ENCODE measurements at places on chromosomes 13 and 19.

DNA sequence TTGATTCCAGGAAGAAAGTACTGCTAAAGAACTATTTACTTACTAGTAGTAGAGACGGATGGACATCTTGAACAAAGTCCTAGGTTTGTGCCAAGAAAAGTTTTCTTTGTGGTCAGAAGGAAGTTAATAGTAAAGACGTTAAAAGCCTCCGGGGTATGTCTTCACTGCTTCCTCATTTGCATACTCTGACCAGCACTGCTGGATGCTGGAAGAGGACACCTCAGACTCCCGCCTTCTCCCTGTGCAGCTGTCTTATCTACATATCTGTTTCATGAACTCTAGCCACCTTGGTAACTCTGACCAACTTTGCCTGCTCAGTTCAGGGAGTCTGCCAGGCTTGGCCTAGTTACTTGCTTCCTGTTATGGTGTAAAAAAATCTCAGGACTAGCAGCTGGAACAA lies 1109.1 kb upstream of the MIR17HG start:
- no peak for DNase-seq

DNA sequence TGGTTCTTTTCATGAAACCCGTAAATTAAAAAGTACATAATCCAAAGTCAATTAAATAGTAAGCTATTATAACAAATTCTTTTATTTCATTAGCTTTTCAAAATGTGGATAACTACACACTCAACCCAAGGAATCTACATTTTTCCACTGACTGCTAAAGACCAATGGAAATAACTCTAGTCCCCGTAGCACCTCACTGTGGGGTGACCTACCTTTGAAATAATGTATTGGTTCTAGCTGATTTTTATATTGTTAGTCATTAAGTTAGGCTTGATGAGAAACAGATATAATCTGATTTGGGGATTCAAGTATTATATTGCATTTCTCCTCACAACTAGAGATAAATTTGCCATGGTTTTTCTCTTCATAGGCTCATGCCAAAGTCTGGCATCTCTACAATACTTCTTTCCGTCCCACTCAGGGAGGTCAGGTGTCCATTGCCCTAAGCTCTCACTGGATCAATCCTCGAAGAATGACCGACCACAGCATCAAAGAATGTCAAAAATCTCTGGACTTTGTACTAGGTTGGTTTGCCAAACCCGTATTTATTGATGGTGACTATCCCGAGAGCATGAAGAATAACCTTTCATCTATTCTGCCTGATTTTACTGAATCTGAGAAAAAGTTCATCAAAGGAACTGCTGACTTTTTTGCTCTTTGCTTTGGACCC lies 37.3 kb downstream of the KL start:
- no peak for DNase-seq

- no peak for DNase-seq
Measured at GRCh38 chr19:10965398-10965797, 4.6 kb downstream of the SMARCA4 start.

- no peak for DNase-seq
Measured at GRCh38 chr13:94233401-94233800, 246.1 kb downstream of the DCT start.

DNA sequence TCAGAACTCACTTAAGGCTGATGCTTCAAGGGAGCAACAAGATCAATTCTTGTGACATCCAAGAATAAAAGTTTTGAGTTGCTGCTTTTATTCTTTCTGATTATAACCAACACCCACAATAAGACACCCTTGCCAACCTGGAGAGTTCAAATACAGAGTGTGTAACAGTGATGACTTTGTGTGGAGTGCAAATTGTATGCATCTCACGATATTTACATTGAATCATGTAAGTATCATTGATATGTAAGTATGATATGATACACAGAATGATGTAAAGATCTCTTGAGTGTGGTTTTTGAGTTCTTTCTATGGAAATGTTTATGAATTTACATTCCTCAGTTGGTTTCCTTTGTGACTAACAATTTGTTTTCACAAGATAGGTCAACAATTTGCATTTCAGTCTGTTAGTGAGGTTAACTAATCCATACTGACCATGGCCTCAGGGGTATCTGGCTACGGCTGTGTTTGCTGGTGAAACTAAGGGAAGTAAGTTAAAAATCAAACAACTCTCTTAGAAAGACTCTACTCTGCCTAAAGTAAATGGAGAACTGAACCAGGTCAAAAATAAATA lies 12.4 kb downstream of the LHFPL6 start:
- no peak for DNase-seq

GRCh38 chr19:32647361-32647760 lies 27.6 kb downstream of the ANKRD27 start:
- DNase-seq: no peak

GRCh38 chr19:41699231-41699967 lies 9.0 kb upstream of the CEACAM5 start:
- no peak for DNase-seq

DNA sequence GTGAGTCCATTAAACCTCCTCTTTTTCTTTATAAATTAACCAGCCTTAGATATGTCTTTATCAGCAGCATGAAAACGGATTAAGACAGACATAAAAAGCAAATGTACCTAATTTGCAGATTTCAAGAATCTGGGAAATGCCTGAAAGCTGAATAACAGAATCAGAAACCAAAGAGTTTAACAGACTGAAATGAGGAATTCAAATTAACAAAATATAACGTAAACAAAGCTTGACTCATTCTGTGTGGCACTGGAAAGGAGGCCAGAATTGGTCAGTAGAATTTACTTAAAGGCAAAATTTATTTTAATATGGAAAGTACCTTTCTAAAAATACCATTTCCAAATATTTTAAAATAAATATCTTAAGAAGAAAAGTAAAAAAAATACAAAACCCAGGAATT lies 540.6 kb upstream of the HTR2A start:
- DNase-seq: no peak

DNA sequence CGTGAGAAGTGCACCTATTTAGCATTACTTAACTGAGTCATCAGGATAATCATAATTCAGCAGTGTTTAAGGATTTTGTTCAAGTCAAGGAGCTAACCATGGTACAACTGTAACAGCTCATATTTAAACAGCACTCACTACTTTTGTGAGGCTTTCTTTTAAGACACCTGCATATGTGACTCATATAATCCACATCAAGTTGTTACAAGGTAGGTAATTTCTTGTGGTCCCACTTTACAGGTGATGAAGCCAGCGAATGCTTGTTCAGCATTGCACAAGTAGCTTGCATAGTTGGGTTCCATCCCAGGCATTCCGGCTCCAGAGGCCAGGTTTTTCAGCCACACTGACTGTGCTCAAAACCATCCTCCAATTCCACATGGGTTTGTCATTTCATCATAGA lies 569.2 kb downstream of the MYO16 start:
- DNase-seq: no peak

- no peak for DNase-seq
Measured at GRCh38 chr13:114096031-114096485, 36.4 kb downstream of the RASA3 start.

DNA sequence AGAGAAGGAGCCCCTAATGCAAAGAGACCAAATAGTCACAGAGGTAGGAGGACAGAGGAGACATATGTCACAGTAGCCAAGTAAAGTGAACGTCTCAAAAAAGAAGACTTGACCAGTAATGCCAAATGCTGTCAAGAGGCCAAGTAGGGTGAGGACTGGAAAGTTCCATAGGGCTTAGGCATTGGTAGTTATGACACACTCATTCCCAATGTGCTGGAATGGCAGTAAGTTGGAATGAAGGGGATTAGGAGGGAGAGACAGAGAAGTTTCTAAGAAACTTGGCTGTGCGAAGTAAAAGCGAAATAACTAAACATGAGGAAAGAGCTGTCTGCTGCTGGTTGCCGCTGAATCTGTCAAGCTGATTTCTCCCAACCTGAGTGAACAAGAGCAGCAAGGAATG lies 14.9 kb upstream of the FRY start:
- DNase-seq: no peak

DNA sequence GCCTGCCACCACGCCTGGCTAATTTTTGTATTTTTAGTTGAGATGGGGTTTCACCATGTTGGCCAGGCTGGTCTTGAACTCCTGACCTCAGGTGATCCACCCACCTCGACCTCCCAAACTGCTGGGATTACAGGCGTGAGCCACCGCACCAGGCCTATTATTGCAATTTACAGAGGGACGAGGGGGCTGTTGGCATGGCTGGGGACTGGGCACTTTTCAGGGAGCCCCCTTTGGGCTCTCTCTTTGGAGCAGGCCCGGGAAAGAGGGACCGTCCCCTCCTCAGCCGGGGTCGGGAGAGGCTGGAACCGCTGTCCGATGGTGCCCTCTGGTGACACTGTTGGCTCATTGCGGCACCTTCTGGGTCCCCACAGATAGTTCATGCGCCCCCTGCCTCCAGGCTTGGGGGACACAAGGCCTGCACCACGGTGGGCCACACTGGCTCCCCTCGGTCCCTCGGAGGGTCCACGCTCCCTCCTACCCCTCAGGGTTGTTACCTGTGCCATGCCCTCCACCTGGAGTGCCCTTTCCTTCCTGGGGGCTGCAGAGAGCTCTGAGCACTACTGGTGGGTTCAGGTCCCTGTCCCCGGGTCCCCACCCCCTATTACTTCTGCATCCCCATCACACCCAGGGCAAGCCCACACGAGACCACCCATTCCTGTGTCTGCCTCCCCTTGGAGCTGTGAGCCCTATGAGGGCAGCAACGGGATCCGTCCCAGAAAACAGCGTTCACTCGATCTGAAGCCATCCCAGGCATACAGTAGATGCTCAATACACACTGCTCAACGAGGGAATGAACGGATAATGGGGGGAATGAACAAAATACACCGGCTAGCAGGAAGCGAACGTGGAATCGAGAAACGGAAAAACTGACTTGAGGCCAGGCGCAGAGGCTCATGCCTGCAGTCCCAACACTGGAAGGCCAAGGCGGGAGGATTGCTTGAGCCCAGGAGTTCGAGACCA lies 12.5 kb downstream of the FEM1A start:
- DNase-seq: no peak

DNA sequence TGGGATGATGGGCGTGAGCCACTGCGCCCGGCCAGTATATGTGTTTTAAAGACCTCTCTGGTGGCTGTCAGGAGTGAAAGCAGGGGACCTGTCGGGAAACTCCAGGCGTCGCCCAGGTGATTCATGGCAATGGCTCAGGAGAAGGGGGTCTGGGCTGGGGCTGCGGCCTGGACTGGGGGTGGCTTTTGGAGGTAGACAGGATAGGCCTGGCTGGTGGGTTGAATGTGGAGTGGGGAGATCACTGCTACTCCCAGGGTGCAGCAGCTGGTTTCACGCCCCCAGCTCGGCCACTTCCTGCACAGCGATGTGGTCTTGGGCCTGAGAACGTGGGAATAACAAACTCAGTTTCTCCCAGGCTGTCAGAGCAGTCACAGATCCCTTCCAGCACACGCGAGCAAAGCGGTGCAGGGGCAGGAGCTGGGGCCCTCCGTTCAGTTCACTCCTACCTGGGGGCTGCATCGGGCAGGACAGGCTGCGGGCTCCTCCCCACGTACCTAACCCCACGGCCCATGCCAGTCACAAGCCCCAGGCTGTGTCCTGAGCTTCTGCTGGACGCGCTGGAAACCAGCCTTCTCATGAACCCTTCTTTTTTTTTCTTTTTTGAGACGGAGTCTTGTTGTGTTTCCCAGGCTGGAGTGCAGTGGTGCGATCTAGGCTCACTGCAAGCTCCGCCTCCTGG lies 18.9 kb downstream of the KDM4B start:
- no peak for DNase-seq

DNA sequence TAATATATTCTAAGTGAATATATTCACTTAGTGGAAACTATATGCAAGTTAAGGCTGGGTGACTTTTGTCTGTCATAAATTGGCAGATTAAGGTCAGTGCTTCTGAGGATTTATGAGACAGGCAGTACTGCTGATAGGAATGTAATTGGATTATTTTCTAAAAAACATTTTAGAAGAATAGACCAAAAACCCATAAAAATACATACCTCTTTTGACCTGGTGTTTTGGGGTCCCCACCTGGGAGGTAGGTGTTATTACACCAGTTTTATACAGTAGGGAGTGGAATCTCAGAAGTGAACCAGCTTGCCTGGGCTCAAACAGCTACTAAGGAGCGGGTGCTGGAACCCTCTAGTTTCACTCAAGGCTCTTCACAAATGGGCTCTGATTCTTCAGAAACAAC lies 25.3 kb downstream of the COG3 start:
- DNase-seq: no peak

DNA sequence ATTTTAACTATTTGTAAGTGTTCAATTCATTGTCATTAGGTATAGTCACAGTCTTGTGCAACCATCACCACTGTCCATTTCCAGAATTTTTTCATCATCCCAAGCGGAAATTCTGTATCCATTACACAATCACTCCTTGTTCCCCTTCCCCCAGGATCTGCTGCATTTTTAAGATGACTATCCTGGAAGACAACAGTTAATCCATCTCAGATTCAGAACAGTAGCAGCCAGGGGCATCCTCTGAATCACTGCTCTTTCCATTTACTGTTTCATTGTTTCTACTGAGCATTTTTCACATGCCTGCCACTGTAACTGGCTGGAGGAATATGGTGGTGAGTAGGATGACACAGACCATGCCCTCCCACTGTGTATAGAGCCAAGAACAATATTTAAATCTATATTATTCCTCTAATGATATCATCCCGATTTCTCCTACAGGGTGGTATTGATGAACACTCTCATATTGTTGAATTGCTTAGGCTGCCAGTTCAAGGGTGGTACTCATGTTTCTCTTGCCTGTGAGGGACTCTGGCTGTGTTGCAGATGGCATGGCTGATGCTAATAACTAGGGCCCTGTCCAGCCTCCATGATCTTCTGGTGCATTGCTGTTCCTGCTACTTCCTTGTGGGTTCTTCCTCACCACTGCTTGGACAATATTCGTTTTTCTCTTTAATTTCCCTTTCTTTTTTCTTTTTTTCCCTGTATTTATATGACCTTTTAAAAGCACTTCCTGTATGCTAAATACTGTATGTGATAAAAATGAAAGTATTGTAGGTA lies 59.0 kb downstream of the WDFY2 start:
- no peak for DNase-seq

DNA sequence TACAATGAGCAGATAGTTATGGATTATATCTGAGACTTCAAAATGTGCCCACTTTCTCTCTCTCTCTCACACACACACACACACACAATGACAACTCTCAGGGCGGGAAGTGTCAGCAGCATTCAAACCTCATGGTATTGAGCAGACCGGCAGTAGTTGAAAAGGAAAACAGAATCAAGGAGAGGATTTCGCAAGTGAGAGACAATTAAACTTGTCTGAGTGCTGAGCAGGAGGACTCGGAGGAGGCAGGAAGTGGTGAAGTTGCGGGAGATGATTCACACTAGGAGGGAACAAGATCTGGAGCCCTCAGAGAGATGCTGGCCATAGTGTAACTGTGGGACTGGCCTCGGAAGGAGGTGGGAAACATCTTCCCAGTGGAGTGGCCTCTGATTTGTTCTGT lies 353.1 kb downstream of the EFNB2 start:
- DNase-seq: no peak

DNA sequence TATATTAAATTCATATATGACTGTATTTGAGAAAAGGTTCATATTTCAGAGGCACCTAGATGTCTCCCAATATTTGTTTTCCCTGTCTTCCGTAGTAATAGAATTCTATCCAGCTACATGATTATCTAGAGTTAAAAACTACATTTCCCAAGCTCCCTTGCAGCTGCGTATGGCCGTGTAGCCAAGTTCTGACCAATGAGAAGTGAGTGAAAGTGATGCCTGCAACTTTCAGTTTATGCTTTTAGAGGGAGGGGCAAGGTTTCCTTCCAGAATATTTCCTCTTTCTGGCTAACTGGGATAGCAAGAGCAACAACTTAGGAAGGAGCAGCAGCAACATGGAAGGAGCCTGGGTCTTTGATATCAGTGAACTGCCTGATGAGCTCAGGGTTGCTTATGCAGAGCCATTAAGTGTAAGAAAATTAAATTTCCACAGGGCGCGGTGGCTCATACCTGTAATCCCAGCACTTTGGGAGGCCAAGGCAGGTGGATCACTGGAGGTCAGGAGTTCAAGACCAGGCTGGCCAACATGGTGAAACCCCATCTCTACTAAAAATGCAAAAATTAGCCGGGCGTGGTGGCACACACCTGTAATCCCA lies 23.2 kb upstream of the CYP2A13 start:
- DNase-seq: no peak

Measured in cortex of kidney (tissue), 1 donor.